RPMI7951 (cell line): ENCODE measurements at places on chromosomes 3 and 15. TPM values are rescaled to one million over a fixed set of nuclear protein-coding genes. Genes with fewer than 3 reads are reported as not detected.
A peak's percentile ranks its signal among the peaks of the same experiment; 100 is the strongest.

DNA sequence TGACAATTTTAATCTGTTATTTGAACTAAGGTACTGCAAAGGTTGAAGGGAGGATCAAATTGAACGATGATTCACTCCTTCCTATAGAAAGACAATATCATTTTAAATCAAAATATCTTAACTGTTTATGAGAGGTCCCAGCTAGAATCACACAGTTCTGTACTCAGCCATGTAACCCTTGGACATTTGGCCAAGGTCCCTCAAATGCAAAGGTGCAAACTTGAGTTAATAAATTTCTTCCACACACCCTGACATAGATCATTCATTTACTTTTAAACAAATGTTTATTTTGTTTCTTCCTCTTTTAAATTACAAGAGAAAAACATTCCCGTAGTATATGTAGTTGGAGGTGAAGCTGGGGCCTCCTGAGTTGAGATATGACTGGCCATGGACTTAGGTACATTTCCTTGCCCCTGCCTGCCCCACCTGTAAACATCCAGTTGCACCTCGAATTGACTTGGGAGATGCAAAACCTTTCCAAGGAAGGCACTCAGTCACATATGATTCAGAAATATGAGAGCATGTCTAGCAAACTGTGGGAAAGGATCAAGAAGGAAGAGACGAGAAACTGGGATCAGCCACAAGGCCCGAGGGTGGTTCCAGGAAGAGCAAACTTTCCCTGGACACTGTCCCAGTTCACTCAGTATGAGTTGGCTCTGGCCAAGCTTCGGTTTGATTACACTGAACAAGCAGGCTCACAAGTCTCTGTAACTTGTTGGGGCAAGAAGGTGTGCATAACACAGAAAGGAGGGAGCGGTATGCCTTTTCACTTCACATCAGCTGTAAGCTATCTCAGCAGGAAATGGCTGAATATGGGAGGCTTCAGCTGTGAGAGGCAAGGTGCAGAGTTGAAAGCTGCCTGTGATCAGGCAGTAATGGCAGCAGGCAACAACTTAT, 6.7 kb downstream of the TNFSF10 start:
- peak; percentile 96 for DNase-seq

GRCh38 chr15:93515256-93516051, 426.4 kb upstream of the RGMA start:
- DNase-seq: no peak

GRCh38 chr3:159018341-159018740, 216.5 kb downstream of the MFSD1 start:
- no peak for DNase-seq

DNA sequence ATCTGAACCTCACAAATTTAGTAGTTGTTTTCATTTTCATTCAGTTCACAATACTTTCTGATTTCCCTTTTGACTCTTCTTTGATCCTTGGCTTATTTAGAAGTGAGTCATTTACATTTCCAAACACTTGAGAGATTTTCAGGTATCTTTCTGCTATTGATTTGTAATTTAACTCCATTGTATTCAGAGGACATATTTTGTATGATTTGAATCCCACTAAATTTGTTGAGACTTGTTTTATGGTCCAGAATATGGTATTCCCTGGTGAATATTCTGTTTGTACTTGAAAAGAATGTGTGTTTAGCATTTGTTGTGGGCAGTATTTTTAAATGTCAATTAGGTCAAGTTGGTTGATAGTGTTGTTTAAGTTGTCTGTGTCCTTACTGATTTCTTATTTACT, 29.6 kb downstream of the FAN1 start:
- DNase-seq: no peak

- no peak for DNase-seq
These were observed 15.5 kb downstream of the ZNF774 start for GRCh38 chr15:90367576-90367975.

GRCh38 chr3:44960387-44961026, 15.5 kb downstream of the ZDHHC3 start:
- DNase-seq: no peak

- peak; percentile 63 for DNase-seq
These were observed 78.5 kb upstream of the FAM174B start for GRCh38 chr15:92733934-92734521.

GRCh38 chr3:66437341-66437929, 63.4 kb downstream of the LRIG1 start:
- DNase-seq: no peak

DNA sequence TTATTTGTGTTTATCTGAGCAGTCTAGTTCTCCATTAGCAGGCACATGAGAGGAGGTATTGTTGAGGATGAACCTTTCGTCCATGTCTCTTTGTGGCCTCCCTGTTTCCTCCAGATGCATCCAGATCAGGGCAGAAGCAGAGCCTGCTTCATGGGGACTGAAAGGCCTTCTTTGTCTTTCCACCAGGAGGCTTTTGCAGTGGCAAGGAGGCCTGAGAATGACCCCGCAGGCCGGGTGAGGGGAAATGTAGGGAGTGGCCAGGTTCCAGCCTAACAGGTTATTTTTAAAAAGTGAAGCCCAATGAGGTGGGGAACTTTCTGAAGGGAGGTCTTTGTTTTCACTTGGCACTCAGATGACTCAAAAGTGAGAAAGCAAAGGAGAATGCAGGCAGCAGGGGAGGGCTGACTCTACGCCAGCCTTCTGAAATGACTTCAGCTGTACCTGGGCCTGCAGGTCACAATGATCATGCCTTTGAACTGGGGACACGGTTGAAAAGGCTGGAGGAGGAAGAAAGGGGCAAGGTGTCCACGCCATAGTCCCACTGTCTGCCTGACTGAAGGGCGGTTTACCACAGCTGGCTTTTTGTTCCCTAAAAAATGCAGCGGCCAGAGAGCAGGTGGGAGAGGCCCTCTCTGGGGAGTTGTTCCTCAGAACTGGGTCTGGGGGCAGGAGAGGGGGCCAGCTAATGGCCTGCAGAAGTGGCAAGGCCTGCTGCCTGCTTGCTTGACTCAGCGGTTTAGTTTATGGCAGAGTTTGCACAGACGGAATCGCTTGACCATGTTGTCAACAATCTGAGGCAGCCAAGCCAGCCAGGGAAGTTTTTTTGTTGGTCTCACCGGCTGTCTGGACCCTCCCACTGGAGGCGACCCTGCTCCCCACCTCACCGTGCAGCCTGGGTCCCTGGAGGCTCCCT, 28.7 kb downstream of the CMTM7 start:
- DNase-seq: peak; percentile 66

The MRAS gene
- 23.5 and 29.6 TPM in 2 replicates for total RNA-seq
